IMR-90 (cell line): ENCODE measurements at places on chromosomes 3 and 15. TPM values are rescaled to one million over a fixed set of nuclear protein-coding genes. Genes with fewer than 3 reads are reported as not detected.

DNA sequence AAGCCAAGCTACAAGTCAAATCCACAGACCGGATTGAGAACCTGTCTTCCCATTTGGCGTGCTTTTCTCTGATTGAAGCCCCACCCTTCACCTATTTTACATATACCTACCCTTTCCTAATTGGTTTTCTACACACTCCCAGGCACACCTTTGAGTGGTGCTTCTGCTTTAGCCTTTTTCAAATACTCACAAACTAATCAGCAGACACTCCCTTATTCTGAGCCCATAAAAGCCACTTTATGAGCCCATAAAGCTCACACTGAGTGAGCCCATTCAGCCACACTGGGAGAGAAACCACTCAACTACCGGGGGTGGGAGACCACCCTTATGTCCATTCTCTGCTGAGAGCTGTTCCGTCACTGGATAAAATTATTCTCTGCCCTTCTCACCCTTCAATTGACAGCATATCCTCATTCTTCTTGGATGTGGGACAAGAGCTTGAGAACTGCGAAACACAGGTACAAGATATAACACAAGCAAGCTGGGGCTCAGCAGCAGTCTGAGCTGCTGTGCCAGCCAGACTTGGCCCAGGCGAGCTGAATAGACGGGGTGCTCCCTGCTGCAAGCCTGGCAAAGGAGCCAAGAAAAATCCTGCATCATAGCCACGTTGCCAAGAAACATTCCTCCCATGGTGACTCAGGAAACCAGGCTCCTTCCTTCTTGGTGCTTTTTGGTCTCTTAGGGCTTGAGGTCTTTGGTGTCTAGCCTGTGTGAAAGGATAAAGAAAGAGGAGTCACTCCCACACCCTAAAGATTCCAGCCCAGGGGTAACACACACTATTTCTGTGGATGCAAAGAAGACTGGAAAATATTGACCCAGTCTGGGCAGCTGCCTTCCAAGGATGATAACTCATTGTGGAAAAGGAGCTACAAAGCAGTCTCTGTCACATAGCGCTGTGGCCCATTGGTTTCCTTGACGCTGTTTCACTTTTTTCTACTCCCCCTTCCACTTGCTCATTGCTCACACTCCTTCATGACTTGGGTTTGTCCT is 609.7 kb downstream of the MCTP2 start:
- DNase-seq, result peak; percentile 0

DNA sequence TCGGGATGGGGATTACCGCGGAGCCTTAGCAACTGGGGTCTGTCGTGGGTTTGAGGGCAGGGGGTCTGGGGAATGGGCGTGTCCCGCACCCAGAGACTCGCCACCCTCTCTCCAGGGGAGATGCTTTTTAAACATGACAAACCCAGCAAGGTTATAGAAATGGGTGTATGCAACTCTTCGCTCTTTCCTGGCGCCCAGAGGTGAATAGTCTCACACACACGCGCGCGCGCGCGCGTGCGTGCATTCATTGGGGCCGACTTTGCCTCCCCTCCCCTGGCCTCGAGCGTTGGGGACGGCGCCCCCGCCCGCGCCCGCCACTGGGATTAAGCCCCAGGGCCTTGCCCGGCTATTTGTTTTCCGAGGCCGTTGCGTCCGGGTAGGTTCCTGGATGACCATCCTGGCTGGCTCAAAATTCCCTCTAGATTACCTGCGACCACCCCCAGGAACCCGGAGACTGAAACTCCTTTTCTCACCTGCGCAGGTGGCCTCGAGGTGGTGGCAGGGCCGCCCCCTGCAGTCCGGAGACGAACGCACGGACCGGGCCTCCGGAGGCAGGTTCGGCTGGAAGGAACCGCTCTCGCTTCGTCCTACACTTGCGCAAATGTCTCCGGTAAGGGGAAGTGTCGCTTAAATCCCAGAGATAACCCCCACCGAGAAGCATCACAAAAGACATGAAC is 777 bp downstream of the GPR160 start:
- no peak for DNase-seq

DNA sequence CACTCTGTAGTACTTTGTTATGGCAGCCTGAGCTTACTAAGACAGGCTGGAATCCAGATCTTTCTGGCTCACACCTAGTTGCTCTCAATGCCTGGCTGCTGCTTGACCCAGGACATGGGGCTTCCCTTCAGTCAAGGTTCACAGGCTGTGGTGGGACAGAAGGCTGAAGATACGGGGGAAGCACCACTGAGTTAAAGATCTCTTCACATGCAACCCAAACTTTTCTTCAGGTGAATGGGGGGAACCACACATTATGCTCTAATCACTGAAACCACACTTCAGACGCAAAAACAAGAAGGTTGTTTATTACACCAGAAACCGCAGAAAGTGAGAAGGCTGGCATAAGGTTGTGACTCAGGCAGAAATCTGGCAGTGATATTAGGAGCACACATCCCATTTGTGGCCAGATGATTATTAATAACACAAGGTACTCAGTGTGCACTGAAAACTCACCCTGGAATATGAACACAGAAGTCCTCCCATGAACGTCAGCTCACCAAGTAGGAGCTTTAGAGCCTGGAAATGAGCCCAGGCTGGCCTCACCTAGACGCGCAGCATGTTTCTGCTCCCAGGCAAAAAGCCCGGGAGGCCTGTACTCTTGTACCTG is 230.5 kb upstream of the CHRNA7 start:
- DNase-seq, result no peak

DNA sequence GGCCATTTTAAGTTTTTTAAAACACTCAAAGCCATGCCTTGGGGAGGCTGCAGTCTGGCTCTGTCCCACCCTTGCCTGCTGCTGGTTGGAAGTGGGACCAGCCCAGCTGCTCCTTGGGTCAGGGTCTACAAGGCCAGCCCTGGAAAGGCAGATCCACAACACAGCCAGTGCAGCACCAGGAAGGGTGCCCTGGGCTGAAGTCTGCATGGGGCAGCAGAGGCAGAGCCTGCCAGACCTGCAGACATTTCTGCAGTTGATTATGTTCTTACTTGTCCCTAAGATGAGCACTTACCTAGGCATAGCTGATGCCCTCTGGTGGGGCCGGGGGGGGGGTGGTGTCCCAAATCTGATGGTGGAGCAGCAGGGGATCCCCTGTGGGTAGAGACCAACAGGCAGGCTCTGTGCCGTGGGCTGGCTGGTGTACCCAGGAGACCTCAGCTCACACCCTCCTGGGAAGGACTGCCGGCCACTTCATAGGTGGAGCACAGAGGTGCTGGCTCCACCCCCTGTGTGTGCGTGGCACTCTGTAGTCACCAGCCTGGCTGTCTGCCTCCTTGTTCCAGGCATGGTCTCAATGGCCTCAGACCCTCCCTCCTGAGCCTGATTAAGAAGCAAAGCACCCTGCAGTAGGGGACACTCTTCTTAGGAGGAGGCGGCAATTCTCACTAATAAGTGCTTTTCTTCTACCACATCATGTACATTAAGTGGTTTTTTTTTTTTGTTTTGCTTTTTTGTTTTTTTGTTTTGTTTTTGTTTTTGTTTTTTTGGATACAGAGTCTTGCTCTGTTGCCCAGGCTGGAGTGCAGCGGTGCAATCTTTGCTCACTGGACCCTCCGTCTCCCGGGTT is 97.4 kb upstream of the KLF13 start:
- DNase-seq, result no peak

- DNase-seq, result no peak
These were observed 20.5 kb downstream of the MGLL start for GRCh38 chr3:127801731-127802313.

DNA sequence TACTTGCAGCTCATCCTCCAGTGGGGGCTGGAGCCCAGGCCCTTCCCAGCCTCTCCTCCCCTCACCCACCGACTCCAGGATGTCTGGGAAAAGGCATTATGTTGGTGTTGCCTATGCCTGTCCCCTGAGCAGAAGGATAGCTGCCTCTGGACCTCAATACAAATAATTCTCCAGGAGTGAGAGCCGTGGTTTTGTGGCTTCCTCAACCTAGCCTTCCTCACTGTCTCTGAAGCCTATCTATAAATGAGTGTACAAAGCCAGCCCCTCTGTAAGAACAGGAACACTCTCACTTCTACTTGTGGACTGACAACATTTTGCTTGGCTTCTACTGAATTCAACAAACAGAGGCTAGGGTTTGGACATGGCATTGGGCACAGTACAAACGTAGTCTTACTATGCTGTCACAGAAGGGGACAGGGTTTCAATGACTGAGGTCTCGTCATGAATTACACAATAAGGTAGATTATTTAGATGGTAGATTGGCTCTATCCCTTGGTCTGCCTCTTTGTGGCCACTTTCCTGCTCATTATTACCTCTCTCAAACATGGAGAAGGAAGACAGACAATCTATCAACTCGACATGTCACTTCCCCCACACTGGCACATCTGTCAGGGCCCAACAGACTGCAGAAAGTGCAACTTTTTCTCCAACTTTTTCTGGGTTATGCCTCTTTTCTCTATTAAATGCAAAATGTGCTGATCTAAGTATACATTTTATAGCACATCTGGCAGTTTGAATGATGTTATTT is 82.8 kb upstream of the MEX3B start:
- peak; percentile 56 for DNase-seq

The FBLN2 gene
- 10.8 and 11.8 TPM in 2 replicates for total RNA-seq

DNA sequence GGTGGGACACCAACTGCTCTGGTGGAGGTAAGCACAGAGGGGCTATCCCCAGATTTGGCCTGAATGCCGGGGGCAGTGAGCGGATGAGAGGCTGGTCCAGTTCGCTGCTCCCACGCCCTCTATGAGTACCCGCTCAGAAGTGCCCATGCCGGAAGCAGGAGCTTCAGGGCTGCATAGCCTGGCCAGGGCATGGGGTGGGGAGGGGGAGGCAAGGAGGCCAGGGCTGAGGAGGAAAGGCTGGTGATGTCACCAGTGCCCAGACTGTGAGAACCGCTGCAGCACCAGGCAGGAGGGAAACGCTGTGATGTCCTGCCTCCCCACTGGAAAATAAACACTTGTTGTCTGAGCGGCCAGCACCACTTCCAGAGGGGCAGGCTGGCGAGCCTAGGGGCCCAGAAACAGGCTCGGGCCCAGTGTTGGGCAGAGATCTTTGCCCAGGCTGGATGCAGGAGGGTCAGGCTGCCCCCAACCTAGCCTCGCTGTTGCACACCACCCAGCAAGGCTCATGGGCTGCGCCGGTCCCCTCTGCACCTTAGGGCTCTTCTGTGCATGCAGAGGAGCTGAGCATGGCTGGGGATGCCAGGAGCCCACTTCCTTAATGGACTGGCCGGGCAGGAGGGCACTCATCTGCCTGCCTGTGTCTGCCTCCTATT is 10.9 kb upstream of the DLL4 start:
- no peak for DNase-seq
